ENCODE measurements at places on chromosomes 7 and 10.

- DNase-seq: no peak
These were observed 116.2 kb downstream of the SH3PXD2A start for GRCh38 chr10:103739039-103739764.

DNA sequence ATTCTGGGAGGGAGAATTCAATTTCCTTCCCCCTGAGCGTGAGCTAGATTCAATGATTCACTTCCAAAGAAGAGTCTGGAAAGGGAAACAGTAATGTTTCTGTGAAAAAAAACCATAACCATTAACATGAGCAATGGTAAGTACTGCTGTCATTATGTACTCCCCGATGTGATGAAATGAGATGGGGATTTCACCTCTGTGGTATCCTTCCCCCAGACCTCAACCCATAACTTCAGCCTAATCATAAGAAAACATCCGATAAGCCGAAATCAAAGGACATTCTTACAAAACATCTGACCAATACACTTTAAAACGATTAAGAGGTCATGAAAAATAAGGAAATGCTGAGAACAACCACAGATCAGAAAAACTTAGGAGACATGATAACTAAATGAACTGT lies 27.2 kb downstream of the EZH2 start:
- DNase-seq: no peak

DNA sequence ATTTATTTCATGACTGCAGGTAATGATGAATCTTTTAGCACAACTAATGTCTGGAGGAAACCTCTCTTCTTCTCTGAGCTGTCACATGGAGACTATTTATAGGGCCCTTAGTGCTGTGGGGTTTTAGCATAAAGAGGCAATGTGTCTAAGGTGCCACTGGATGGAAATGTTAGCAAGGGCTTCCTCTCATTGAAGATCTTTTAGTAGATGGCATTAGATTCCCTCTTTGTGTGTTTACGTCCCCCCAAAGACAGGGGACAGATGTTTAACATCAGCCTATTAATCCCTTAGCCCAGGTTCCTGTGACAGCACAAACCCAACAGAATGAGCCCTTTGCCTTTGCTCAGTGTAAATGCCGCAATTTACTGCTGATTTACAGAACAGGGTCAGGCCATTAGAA lies 208.6 kb downstream of the SKAP2 start:
- DNase-seq: no peak

GRCh38 chr10:70782086-70782745 lies 3.0 kb downstream of the TBATA start:
- DNase-seq: no peak

- no peak for DNase-seq
These were observed 138.3 kb downstream of the CYP26A1 start for GRCh38 chr10:93211991-93212390.

- no peak for DNase-seq
These were observed 11.1 kb upstream of the SEC24C start for GRCh38 chr10:73732931-73733623.

DNA sequence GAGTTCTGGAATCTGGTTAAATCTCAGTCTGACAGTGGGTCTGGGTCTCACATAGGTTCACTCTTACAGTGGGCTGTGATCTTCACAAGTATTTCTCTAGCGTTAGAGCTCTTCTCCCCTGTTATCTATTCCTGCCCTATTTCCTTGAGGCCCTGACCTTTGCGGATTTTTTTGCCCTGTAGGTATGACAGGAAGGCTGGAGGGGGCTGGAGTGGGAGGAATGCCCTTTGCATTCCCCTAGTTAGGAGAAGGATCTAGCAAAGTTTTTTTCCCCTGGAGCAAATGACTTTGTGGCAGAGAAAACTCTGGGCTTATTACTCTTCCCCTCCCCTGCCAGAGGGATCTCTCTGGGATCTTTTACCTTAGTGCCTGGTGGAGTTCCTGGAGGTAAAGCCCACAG lies 49.2 kb downstream of the GALNT11 start:
- no peak for DNase-seq

DNA sequence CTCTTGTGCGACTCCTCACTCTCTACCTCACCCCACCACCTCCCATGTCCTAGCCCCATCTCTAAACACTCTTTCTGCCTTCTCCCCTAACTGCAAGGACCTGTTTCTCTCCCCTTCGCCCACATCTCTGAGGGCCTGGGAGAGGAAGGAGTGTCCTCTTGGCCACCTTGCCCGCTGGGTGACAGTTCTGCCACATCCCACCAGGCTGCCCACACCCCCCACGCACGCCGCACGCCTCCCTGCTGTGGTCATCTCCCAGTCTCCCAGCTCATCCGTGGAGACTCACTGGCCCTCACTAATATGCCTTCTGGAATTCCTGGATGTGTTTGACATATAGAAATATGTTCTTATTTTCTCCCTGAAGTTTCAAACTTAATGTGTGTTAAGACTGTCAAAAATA lies 48.5 kb downstream of the GRB10 start:
- DNase-seq: no peak

GRCh38 chr7:45681596-45682357 lies 107.6 kb downstream of the ADCY1 start:
- no peak for DNase-seq

GRCh38 chr7:65809982-65810288 lies 62.9 kb upstream of the VKORC1L1 start:
- DNase-seq: no peak

DNA sequence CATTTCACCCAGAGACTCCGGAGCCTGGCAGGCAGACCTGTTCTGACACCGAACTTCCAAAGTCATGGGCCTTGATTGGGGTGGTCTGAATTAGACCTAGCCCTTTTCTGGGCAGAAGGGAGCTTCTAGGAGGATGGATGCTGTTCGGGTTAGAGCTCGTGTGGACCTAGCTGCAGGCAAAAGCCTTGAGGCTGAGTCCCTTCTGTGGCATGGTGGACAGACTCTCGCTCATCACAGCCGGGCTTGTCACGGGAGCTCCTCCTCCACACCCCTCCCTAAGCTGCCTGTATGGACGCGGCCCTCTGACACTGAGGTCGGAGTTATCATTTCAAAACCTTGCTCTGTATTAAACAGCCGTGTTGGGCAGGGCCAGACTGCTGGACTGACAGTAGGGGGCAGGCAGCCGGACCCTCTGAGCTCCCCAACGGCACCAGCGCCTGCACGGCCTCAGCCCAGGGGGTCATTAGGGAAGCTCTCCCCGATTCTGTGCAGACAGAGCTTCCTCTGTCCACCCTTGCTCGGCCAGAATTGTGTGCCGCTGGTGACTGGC lies 2.2 kb downstream of the IRF5 start:
- no peak for DNase-seq

- no peak for DNase-seq
These were observed 7.3 kb upstream of the PPP1R17 start for GRCh38 chr7:31679574-31680305.

DNA sequence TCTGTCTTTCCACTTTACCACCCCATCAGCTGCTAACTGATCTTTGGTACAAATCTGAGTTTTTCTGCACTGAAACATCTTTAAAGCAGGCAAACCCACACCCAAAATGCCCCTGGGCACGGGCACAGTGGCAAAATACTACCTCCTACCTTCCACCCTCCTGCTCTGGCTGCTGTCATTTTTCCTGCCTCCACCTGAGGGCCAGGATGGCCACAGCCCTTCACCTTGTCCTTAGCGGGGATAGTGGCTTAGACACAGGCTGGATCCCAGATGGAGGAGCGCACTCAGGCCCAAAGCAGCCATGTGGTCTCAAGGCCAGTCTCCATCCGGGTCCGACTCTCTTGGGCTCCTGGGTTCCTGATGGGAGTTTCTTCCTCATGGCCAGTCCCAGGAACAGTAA lies 98.3 kb downstream of the HIF1AN start:
- no peak for DNase-seq

DNA sequence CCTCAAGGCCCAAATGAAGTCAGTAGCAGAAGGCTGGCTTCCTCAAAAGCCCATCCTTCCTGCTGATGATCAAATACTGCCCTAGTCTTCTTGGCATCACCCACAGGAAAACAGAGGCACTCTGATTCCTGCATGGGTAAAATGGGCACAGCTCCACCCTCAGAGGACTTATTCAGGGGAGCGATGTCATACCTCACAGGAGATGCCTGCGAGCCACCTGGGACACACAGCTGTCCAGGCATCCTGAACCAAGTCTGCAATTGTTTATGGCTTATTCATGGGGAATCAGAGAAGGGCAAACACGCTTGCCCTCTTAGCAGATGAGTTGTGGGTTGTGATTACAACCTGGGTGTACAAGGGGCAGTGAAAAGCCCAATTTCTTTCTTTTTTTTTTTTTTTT lies 22.0 kb upstream of the LMTK2 start:
- no peak for DNase-seq

DNA sequence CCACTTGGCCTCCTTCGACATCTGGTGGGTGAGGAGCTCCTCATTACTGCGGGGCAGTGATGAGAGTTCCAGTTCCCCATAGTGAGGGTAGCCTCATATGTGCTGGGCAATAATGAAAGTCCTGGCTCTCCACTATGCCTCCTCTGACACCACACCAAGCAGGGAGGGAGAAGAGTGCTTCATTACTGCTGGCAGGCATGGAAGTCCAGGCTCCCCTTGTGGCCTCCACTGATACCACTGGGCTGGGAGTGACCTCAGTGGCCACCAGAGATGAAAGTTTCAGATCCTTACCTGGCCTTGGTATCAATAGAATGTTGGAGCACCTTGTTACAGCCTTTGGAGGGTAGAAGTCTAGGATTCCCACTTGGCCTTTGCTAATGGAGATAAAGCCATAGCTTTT lies 6.5 kb downstream of the DUS4L start:
- DNase-seq: no peak

- no peak for DNase-seq
These were observed 96.3 kb downstream of the SNX13 start for GRCh38 chr7:17844022-17844421.

- DNase-seq: no peak
These were observed 5.2 kb upstream of the TTYH3 start for GRCh38 chr7:2626498-2627117.

DNA sequence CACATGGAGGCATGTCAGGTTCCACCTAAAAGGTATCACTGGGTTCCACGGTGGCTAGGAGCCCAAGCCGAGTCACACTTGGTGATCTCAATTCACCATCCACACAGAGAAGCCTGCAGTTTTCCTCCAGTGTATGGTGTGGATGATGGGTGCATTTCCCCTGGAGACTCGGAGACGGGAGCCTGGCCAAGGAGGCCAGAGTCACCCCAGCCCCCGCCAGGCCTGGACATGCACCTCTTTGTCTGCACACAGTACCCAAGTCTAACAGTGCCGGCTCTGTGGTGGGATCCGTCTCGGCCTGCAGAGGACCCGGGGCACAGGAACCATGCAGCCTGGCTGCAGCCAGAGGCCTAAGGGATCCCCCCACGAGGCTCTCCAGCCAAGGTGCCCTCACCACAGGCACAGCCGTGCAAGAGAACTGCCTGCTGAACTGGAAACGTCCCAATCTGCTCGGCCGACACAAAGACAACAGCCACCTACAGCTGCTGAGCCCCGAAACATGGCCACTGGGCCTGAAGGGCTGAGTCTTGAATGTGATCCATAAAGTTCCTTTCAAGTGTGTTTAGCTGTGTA lies 75.2 kb downstream of the DIP2C start:
- no peak for DNase-seq

DNA sequence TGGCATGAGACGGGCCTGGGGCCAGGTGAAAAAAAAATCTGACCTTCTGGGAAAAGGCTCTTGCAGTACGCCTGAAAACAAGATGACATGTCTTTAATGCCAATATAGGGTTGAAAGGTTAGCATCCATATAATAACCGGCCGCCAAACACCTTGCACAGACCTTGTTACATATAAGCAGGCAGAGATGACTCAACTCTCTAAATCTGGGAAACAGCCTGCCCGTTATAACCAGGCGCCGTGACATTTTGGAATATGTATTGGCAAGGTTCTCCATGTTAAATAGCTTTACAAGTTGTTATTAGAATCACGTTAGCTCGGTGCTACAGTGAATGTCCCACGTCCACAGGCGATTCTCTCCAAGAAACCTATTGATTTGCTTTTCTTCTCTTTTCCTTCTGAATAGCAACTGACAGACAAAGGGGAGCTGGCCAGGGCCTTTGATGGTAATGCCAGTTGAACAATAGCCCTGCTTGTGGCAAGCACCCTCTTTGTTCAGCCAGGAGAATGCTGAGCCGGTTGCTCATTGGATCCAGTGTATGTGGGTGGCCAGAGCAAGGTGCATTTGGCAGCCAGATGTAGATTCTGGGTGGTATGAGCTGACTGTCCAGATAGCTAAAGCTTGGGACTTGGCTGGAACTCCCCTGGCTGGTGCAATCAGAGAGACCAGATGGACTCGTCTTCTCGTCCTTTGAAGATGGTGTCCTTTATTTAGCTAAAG lies 80.1 kb upstream of the AUTS2 start:
- no peak for DNase-seq

- no peak for DNase-seq
These were observed 2.2 kb downstream of the COMTD1 start for GRCh38 chr10:75233444-75234016.

- no peak for DNase-seq
These were observed 786 bp downstream of the CUEDC2 start for GRCh38 chr10:102431452-102432124.

- DNase-seq: no peak
These were observed 7.3 kb downstream of the PITX3 start for GRCh38 chr10:102233997-102234396.

GRCh38 chr10:44439239-44439957 lies 54.5 kb upstream of the CXCL12 start:
- no peak for DNase-seq

- DNase-seq: no peak
These were observed 502.6 kb downstream of the ADRA2A start for GRCh38 chr10:111579473-111579872.

DNA sequence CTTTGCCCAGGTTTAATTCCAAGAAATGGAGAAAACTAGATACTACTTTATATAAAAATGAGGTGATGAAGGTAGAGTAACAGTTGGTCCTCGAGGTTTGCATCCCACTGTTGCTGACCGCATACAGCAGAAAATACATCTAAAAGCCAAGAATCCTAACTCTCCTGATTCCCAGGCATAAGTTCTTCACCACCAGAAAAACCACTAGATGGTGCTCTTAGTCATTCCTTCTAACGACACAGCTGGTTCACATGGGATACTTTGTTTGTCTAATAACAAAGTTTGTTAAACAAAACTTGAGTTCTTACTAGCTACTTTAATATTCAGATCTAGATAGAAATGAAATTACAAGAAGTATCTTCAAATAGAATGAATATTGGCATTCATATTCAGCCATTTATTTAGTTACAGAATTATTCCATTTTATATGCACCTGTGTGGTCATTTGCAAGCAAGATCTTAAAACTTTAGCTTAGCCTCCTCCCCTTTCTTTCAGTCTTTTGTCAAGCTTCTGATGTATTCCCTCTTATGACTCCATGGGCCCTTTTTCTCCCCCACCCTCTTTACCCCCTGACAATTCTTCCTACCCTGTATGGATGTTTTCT lies 54.1 kb upstream of the CYP26C1 start:
- DNase-seq: no peak

DNA sequence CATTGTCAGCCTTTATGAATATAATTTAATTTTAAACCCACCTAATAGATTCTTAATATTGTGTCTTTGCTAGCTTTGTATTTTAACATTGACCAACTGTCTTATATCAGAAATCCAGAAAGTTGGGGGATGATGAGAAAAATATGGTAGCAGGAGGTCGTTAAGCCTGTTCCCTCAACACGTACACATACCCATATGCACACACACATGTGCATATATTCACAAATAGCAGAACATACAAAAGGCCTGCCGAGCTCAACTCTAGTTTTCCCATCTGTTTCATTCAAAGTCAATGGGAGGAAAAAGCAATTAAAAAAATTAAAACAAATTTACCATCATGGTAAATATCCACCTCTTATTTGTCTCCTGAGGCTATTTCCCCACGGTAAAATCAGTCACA lies 25.9 kb upstream of the PTPRZ1 start:
- DNase-seq: no peak
